ENCODE measurements at places on chromosomes 7 and 10.

DNA sequence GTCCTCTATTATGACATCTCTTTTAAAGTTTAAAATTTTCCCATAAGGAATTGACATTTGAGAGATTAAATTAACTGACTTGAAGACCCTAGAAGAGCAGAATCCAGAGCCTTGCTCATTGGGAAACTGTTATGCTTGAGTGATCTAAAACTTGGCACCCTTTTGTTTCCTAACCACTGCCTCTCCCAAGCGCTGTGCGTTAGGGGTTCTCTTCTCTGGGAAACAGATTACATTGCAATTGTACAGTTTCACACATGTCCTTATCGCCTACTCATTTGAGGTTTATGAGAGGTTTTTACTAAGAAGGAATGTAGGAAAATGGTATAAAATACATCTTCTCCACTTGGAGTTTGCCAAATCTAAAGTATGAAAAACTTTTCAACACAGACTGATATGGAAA lies 126.8 kb upstream of the AMPH start:
- no peak for DNase-seq

DNA sequence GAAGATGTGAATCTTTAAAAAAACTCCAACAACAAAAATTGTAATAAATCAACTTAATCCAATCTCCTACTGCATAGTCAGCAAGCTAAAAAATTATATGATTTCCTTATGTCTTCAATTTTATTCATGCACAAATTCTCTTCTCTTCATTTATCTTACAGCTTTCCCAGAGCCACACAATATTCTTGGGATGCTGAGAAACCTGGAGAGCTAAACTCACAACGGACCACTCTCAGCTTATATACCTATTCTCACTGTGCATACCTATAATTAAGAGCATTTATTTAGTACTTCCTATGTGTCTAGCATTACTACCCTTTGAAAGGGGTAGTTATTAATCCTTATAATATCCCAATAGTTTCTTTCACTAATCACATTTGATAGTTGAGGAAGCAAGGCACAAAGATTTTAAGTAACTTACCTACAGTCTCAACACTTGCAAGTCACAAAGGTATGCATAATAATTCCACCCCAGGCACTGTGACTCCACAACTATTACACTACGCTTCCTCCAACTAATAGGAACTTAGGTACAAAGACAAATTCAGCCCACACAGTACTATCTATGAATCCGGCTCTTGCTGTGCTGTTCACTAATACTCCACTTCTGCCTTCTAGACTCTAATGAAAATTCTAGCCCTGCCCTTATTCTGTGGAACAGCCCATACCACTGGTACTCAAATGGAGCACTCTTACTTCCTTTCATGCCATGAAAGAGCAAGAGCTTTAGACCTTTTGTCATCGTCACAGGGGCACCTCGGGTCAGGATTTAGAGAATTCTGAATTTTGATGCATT lies 5.1 kb downstream of the CCDC71L start:
- DNase-seq, result no peak

DNA sequence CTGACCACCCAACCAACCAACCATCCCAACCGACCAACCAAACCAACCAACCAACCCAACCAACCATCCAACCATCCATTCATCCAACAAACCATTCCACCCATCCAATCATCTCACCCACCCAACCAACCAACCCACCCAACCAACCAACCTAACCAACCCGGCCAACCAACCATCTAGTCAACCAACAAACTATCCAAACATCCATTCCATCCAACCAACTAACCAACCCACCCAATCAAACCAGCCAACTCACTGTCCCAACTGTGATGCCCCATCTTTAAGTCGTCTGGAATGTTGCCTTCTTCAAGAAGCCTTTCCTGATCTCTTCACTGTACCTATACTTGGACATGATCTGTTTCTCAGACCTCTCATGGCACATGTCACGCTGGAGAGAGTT lies 31.6 kb downstream of the MINDY4 start:
- no peak for DNase-seq

DNA sequence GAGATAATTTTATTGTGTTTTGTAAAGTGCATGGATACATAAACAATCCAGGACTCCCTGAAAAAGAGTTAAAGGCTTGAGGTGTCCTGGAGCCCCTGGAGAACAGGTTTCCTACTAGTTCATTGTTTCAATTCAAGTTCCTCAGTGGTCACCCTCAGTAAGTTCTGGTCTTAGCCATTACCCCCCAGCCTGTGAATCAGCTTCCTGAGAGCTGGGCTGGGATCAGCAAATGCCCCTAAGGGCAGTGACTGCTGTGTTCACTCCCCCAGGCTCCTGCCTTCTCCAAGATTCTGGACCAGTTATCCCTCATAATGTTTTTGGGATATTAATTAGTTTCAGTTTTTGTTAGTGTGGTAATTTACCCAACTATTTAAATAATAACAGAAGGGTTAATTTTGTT lies 151.6 kb upstream of the PRSS58 start:
- no peak for DNase-seq

DNA sequence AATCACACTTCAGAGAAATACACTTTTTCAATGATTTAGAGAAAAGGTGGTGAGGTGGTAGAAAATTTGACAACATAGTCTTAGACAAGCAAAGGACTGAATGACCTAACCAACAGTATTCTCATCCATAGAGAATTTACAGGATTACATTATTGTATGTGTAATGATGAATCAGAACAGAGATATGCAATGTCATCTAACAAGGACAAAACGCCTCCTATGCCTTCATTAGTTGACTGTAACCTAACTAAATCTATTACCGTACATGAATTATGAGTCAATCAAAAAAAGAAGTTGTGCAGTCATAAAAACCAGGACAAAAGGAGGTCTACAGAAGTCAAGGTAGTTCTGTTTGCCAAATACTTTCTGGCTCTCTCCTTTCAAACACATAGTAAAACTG lies 66.5 kb downstream of the RAB11FIP2 start:
- DNase-seq, result no peak

- DNase-seq, result peak; percentile 38
Observed at GRCh38 chr10:31602541-31603234, 283.7 kb downstream of the ZEB1 start.

DNA sequence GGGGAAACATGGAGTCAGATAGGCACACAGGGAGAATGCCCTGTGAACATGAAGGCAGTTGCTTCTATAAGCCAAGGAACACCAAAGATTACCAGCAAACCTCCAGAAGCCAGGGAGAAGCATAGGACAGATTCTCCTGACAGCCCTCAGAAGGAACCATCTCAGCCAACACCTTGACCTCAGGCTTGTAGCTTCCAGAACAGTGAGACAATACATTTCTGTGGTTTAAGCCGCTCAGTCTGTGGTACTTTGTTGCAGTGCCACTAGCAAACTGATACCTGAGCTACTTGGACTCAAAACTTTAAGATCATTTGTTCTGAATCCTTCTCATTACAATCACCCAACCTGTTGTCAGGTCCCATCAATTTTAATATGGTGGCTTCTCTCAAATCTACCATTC lies 31.2 kb downstream of the ABLIM1 start:
- no peak for DNase-seq

DNA sequence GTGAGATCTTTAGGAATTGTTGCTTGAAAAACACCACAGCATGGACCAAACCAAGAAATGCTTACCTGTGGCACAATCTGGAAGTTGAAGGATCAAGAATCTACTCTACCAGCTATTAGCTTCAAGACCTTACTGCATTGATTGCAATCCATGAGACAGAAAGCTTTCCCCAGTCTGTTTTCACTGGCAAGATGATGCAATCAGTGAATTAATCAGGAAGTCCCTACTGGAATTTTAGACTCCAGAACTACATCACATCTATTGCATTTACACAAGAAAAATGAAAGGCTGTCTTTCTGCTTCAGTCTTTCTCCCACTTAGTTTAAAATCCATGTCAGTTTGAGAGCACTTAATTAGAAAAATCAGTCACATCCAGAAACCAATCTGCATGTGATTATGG lies 191.7 kb downstream of the TFEC start:
- DNase-seq, result no peak

DNA sequence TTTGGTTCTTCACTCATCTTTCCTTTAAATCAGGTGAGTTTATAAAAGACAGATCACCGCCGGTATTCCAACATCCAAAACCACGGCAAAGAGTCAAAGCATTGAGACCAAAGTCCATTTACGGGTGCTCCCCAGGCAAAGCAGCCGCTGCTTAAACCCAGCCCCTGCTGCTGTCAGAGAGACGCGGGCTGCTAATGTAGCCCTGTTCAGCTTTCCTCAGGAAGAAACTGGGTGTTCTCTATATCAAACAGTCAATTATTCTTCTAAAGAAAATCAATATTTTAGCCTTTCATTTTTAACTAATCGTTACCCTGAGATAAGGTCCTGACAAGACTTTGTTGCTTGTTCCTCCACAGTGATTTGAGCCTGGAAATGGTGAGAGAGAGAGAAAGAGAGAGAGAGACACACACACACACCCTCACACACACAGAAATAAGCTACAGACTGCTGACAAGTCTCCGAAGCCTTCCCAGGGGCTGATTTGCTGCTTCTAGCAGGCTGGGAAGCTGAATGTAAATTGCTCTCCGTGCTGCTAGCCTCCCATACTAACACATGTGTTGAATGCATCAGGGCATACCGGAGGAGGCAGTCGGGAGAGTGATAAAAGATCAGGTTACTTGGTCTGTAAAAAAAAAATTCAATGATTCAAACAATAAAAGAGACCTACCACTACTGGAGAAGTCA lies 183.0 kb upstream of the ANK3 start:
- peak; percentile 41 for DNase-seq

GRCh38 chr7:144821067-144821466 lies 14.8 kb downstream of the TPK1 start:
- DNase-seq, result no peak

DNA sequence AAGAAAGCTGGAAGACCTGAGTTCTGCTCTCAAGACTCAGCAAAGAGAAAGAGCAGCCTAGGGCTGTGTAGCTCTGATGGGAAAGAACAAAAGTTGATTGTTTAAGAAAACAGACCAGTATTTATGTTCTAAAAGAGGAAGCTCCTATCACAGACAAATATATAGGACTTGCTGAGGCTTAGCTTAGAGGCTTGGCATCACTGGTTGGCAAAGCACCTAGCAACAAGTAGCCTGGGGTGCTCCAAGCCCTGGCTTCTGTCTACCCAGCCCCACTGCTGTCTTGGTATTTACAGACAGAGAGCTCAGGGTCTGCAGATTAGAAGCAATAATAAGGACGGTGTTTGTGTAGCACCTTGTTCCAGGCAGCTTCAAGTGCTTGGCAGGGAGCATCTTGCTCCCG lies 36.9 kb upstream of the CCDC3 start:
- peak; percentile 17 for DNase-seq

DNA sequence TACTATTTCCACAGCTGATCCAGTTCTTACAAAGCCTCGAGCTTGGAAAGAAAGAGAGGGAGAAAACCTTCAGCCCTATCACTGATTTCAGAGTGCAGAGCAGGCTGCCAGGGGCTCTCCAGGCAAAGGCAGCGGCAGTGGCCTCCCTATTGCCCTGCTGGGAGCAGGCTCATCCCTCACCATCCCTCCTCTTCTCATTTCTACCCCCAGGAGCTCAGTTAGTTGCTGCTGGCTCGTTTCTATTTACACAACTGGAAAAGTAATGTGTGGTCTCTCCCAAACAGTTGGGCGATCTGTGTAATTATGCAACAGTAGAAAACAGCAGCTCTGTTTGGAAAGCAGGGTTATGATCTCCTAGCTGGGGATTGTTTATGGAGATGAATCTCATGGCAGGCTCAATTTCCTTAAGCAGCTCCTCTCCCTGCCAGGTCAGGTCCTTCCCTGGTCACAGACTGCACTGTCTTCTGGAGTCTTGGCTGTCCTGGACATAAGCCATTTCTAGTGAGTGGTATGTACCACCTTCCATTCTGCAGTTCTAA lies 28.7 kb upstream of the TNS3 start:
- no peak for DNase-seq

- no peak for DNase-seq
Observed at GRCh38 chr10:32317795-32318357, 29.1 kb downstream of the EPC1 start.

GRCh38 chr7:114790521-114790920 lies 131.4 kb upstream of the MDFIC start:
- DNase-seq, result no peak

GRCh38 chr7:99258501-99258900 lies 14.1 kb upstream of the MYH16 start:
- DNase-seq, result no peak

DNA sequence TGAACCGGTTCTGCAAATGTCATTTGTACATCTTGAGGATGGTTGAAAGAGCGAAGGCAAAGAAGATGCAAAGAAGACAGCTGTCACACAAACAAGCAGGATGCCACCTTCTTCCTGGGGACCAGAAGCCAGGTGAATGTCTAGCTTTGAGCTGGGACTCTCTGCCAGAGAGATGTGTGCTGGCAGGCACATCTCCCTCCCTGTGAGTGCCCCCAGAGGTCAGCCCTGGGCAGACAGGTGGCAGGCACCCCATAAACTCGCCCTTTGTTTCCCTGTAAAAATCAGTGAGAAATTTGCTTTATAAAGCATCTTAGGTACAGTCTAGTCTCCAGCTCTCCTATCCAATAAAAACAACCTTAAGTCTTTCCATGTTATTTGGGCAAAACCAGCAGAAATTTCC lies 2.6 kb upstream of the TCERG1L start:
- DNase-seq, result no peak

GRCh38 chr10:92111336-92111939 lies 179.4 kb downstream of the CPEB3 start:
- no peak for DNase-seq

All from hematopoietic multipotent progenitor cell treated with erythropoietin and hydrocortisone succinate and interleukin-3 and kit ligand, for 4 days (in vitro differentiated cells).